ENCODE measurements at places on chromosomes 13 and 19. TPM values are rescaled to one million over a fixed set of nuclear protein-coding genes. Genes with fewer than 3 reads are reported as not detected.

DNA sequence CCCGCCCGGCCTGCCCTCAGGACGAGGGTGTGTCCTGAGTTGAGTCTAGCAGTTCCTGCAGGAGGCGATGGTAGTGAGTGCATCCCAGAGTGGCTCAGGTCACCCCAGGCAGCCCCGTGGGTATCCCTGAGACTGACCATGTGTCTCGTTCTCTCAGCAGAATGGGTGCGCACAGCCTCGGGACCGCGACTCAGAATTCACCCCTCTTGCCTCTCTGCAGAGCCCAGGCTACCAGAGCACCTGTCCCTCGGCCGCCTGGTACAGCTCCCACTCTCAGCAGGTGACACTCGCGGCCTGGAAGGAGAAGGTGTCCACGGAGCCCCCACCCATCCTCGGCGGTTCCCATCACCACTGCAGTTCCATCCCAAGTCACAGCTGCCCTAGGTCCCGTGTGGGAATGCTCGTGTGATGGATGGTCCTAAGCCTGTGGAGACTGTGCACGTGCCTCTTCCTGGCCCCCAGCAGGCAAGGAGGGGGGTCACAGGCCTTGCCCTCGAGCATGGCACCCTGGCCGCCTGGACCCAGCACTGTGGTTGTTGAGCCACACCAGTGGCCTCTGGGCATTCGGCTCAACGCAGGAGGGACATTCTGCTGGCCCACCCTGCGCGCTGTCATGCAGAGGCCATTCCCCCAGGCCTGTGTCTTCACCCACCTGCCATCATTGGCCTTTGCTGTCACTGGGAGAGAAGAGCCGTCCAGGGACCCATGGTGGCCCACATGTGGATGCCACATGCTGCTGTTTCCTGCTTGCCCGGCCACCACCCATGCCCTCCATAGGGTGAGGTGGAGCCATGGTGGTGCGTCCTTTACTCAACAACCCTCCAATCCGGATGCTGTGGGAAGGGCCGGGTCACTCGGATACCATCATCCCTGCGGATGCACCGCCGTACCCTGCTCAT, 87.1 kb upstream of the MCF2L start:
- no peak for DNase-seq

DNA sequence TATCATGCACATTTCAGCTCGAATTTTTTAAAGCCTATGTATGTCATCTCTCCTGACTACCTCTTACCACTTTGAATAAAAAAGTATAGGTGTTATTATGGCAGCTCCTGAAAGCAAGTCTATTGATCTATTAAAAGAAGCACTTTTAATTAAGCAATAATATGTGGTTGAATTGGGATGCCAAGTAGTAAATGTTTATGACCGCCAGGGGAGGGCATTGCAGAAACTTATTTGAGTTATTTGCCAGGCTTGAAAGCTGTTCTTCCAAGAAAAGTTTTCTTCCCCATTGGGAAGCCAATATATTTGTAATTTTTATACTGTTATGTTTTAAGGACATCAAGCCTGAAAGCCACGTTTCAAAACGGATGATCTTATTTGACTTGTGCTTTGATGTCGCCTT, 88.1 kb upstream of the SOX21 start:
- no peak for DNase-seq

DNA sequence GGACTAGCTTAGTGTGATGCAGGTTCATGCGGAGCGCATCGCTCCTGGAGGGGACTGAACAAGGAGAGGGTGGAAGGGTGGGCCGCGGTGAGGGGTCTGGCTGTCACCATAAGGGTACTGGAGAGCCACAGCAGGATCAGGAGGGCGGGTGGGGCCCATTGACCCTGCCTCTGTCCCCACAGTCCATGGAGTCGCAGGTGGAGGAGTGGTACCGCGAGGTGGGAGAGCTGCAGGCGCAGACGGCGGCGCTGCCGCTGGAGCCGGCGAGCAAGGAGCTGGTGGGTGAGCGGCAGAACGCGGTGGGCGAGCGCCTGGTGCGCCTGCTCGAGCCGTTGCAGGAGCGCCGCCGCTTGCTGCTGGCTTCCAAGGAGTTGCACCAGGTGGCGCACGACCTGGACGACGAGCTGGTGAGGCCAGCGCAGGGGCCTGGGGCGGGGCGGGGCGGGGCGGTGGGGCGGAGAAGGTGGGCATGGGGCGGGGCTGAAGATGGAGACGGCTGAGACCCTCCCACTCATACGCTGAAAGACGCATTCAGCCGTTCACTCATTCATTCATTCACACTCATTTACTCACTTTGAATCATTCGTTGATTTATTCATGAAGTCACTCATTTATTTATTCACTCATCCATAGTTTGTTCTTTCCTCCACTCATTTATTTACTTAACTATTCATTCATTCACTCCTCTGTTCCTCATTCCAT, 27.5 kb upstream of the SHKBP1 start:
- peak; percentile 96 for DNase-seq

GRCh38 chr13:93375491-93375890, 148.9 kb downstream of the GPC6 start:
- no peak for DNase-seq

GRCh38 chr13:61612192-61612591, 196.5 kb upstream of the PCDH20 start:
- DNase-seq, result no peak

- peak; percentile 29 for DNase-seq
These were observed 14.6 kb downstream of the NACC1 start for GRCh38 chr19:13132471-13133180.

DNA sequence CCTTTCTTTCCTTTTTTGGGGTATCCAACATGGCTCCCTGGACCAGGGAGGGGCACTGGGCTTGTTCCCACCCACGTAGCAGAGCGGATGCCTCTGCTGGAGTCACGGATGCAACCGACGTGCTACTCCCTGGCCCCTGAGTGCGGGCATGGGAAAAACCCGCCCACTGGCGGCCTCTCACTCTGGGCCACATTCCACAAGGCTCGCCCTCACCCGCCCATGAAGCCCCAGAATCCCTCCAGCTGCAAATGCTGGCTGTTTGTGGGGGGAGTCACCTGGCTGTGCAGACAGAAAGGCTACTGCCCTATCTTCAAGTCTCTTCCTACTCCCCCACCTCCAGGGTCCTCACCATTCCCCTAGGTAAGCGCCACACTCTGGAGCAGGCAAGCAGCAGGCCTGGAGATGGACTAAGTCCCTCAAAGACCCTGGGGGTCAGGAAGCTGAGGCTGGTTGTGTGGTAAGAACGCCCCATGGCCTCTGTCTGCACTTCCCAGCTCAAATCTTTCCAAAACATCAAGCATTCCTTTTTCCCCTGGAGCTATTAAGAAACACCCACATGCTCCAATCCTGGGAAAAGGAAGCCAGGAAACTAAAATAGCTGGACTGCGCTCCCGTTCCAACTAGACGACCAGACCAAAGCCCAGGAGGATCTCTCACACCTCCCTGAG, 17.9 kb upstream of the EPHX3 start:
- DNase-seq, result no peak

DNA sequence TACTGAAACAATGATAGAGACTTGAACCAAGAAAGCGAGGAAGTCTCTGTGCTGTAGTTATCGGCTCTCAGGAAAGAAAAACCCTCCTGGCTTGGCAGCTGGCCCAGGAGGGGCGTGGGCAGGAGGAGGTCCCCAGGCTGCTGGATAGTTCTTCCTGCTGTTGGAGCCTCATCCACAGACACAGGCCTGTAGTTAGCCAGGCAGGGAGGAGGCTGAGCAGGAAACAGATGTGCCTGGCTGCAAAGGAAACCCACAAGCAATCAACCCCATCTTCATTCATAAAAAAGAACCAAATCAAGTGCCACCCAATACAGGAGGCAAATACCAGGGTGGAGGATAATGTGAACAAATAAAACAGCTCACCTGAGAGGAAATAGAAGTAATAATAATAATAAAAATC, 86.2 kb downstream of the IRS2 start:
- DNase-seq, result no peak

GRCh38 chr13:77719128-77719527, 21.6 kb downstream of the SLAIN1 start:
- DNase-seq, result no peak

DNA sequence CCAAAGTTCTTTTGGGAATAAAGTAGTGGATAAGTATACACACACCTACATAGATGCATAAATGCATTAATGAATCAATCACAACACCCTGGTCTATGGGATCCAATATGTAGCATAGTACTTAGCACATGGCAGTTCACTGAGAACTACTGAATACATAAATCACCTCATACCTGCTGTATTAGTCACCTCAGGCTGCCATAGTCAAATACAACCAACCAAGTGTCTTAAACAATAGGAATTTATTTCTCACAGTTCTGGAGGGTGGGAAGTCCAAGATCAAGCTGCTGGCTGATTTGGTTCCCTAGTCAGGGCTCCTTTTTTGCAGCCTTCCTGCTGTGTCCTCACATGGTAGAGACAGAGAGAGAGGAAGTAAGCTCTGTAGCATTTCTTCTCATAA, 228.2 kb downstream of the NHLRC3 start:
- DNase-seq, result no peak

- no peak for DNase-seq
These were observed 172.9 kb downstream of the UGGT2 start for GRCh38 chr13:95880331-95880730.

DNA sequence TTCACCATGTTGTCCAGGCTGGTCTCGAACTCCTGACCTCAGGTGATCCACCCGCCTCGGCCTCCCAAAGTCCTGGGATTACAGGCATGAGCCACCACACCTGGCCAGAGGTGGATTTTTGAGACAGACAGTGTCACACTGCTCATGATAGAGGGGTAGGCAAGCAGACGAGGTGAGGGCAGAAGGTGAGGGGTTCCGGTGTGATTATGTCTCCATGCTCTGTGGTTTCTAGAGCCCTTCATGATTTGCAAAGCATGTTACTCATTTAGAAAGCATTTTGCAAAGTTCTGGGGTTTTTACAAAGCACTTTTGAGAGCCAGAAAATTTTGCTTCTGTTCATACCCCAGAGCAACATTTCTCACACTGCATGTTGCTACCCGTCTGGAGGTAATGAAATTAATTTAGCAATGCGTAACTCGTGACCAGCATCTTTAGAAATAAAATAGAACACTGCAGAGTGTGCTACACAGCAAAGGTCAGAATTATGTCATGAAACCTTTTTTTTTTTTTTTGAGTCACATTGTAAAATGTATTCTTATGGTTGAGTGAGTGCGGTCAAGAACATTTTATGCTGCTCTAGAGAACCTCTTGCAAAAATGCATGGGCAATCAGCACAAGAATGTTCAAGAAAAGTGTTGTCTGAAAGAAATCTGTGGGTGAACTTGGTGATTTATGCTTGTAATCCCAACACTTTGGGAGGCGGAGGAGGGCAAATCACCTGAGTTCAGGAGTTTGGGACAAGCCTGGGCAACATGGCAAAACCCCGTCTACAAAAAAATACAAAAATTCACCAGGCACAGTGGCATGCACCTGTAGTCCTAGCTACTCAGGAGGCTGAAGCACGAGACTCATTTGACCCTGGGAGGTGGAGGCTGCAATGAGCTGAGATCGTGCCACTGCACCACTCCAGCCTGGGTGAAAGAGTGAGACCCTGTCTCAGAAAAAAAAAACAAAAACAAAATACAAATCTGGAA, 58.0 kb downstream of the MAP4K1 start:
- no peak for DNase-seq

DNA sequence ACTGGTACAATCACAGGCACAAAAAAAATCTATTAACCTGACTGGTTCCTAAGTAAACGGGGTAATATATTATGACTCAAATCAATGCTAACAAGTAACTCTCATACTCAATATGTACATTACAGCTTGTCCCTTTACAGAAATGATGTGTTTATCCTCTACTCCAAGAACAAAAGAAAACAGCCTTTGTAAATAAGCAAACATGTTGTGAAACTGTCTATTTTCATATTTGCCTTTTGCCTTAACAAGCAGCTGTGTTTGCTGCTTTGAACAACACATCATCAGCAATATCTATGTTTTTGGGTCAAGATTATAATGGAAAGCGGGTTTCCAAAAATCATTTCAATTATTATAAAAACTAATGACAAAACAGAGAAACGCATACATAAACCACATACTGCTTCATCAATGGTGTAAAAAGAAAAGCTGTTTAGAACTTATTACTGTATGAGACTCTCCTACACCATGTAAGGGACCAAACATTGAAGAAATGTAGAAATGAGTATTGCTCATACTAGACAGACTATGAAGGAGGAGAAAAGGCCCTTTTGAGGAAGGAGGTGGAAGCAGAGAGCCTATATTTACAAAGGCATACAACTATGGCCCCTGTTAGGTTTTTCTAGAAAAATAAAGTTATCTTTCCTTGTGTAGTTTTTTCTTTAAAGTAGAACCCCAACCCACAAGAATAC, 14.8 kb downstream of the TBC1D4 start:
- DNase-seq, result no peak

DNA sequence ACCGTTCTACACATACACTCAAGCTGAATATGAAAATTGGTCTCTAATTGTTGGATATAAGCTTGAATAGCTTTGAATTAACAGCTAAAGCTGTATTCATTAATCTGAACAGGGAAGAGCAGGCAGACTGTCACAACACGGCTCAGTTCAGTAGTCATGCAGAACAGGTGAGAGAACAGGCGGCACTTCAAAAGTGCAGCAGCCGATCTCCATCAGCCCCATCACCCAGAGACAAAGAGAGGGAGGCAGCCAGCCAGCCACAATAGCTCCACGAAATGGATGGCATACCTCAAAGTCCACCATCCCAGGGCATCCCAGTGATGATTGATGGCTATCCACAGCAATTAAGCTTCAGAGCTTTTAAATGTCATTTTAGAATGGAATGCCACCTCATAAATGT, 419.2 kb downstream of the OLFM4 start:
- DNase-seq, result no peak

Gene PROZ
- total RNA-seq, result not detected

Gene CCDC8
- 27.5 TPM for total RNA-seq

Gene FCGBP
- 0.15 TPM for total RNA-seq

Gene WASF3
- total RNA-seq, result 22.2 TPM

Gene ADAMTS10
- 25.6 TPM for total RNA-seq

Gene PSG1
- not detected for total RNA-seq

Gene RDH8
- 0.13 TPM for total RNA-seq

Data from H9 (cell line).